ENCODE measurements at places on chromosomes 7 and 10.
A peak's percentile ranks its signal among the peaks of the same experiment; 100 is the strongest.

- DNase-seq, result no peak
These were observed 87.7 kb downstream of the ST7 start for GRCh38 chr7:117041007-117041406.

- no peak for DNase-seq
These were observed 6.7 kb downstream of the SKIDA1 start for GRCh38 chr10:21518641-21519396.

DNA sequence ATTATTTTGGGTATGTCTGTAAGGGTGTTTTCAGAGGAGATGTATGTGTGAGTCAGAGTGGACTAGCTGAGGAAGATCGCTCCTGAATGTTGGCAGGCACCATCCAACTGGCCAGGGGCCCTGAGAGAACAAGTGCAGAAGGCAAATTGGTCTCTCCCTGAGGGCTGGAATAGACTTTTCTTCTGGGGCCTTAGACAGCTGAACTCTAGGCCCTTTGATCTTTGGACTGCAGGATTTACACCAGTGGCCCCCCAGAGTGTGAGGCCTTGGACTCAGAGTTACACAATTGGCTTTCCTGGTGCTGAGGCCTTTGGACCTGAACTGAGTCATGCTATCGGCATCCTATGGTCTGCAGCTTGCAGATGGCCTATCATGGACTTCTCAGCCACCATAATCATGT lies 217.2 kb downstream of the REEP3 start:
- peak; percentile 38 for DNase-seq

- DNase-seq, result no peak
These were observed 34.9 kb downstream of the PRKAR2B start for GRCh38 chr7:107079212-107079940.

DNA sequence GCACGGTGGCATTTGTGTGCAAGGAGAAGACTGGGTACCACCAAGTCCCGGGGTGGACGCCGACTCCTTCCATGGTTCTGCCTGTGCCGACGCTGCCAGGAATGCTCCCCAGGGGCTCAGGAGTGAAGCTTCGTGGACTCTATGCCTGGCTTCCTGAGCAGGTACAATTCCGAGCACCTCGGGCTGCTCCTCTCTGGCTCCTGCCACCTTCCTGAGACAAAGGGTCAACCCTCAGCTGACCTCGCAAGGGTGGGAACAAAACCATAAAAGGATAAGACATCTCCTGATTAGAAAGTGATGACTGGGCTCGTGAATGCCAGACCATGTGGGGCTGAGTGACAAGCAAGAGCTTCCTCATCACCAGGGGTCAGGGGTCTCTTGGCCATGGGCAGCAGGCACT lies 31.8 kb downstream of the CALML3 start:
- peak; percentile 9 for DNase-seq

DNA sequence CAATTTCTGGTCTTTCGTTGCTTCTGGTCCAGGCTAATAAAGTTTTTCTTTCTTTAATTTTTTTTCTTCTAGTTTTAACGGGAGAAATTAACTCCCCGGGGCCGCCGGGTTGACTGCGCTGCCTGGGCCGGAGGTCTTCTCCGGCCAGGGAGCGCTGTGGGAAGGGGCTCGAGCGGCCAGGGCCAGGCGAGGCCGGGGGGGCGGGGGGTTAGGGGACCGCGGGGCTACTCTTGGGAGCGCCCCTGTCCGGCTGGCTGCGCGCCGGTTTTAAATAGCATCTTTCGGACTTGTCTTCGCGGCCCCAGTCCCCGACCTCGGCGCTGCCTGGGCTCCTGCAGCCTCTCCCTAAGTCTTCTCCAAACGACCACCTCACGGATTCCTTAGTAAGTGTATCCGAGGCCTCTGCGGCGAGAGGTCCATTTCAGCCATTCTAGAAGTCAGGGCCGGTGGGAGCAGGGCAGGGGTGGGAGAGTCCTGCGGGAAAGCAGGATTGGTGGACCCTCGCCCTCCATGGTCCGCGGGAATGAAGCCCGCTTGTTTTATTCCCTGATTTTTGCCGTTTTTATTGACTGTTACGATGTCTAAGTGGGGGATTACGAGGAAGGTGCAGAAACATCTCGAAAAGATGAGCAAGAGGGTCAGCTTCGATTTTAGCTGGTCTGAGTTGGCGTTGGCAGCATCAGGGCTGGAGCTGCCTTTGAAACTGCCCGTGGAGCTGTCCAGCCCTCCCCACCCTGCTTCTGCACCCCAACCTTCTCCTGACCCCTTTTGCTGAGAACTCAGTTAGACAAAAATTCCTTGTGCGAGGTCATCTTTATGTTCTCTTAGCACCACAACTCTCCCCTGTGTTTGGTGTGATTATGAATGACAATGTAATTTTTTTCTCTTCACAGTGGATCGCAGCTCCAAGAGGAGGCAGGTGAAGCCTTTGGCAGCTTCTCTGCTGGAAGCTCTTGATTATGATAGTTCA lies 555 bp downstream of the PHF14 start:
- DNase-seq, result peak; percentile 28

- no peak for DNase-seq
These were observed 27.3 kb upstream of the MRC1 start for GRCh38 chr10:17781856-17782255.

DNA sequence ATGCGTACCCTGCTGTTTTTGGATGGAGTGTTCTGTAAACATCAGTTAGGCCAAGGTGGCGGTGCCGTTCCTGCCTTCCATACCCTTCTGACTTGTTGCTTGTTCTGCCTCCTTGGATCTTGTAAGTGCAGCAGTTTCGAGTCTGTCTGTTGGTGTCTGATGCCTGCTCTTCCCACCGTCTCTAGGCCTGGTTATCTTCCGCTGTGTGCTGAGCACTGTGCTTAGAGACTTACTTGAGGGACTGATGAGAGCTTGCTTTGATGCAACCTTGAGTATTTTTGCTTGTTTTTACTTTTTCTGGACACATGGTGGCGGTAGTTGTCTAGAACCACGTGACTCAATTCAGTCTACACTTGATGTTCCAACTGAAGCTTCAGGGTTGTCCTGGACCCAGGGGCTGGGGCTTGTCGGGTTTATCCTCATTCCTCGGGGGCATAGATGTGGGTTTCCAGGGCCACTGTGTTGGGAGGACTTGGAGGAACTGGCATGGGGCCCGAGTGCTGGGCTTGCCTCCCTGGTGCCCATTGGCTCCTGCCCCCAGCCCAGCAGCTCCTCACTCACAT lies 14.4 kb upstream of the SPRN start:
- DNase-seq, result peak; percentile 23

GRCh38 chr10:77841711-77842375 lies 84.7 kb downstream of the DLG5 start:
- DNase-seq, result no peak

GRCh38 chr7:1981201-1981877 lies 251.4 kb downstream of the MAD1L1 start:
- no peak for DNase-seq

- DNase-seq, result no peak
These were observed 445.8 kb downstream of the PLXNA4 start for GRCh38 chr7:132130497-132130896.

GRCh38 chr7:68688416-68689086 lies 909.7 kb upstream of the AUTS2 start:
- no peak for DNase-seq

DNA sequence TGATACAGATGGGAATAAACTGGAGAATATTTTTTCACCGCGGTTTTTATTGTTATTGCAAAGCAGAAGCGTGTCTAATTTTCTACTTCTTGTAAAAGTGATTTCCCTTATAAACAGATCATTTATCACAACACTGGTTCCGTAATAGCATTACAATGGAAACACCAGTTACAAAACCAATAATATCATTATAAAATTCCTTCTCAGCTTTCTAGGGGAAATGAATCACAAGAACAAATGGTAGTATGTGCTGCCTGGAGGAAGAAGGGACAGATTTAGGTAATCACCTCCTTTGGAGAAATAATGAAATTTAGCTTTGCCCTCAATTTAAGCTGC lies 2.4 kb upstream of the CCDC6 start:
- no peak for DNase-seq

- no peak for DNase-seq
These were observed 7.4 kb downstream of the APBB1IP start for GRCh38 chr10:26445411-26446031.

DNA sequence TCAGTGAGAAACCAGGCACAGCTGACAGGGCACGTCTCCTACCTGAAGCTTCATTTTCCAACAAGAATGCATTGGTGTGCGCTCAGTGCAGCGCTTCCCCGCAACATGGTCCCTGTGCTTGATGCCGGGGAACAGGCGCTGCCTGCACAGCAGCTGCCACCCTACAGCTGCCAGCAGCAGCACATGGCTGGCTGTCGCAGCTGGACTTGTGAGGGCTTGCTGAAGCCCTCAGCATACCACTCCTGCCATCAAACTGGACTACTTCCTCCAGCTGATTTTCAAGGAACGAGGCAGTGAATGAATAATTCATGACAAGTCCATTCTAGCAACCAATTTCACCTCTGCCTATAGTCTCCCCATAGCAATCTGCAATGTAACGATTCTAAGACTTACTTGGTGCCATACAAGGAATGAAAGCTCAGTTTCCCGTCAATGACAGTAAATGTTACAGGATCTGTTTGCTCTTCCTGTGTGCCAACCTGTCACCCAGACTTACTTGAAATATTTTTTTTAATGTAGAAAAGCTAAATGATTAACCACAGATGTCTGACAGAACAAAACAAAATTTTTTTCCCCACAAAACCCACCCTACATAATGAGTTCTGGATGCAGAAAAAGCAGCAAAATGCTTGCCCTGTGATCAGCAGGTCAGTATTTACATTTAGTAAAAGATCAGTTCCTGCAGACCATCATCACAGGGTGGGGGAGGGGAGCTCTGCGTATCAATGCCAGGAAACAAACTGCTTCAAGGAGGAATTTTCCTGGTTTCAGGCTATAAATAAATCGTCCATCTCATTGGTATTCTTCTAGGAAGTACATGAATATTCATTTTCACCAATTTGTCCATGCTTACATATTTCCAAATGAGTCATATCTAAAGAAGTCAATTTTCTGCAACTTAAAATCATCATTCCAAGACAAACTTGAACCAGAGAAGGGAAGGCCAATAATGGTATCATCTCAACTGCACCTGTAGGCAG lies 140.6 kb downstream of the ALOX5 start:
- DNase-seq, result no peak

- no peak for DNase-seq
These were observed 199.7 kb downstream of the ANK3 start for GRCh38 chr10:60189861-60190475.

Measured in stomach (tissue), 19 donors.